ENCODE measurements at places on chromosomes 6 and 20.

GRCh38 chr6:42961020-42961470 lies 491 bp downstream of the GNMT start:
- no peak for DNase-seq

DNA sequence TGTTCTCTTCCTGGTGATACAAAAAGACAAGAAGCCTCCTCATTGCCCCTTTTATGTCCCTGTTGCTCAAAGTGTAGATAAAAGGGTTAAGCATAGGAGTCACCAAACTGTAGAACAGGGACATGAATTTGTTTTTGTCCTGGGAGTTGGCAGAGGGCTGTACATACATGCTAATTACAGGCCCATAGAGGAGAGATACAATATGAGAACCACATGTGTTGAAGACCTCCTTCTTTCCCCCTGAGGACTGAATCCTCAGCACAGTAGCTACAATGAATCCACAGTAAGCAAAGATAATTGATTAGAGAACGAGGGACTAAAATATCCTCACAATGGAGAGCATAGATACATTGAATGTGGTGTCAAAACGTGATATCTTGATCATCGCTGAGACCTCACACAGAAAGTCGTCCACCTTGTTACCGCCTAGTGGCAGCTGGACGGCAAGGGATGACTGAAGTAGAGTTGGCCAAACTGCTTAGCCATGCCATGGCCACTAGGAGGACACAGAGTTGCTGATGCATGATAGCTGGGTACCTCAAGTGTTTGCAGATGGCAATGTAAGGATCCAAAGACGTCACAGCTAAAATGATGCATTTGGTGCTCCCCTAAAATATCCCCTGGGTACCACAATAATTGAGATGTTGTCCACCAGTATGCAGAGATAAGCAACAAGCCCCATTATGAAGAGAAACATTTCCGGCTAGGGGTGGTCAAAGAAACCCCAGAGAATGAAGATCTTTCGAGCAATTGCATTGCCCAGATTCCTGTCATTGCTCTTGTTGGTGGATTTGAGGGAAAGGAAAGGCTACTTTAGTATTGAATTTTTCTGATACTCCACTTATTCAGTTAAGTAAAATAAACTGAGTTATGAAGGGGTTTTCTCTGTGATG lies 15.0 kb downstream of the OR2B3 start:
- peak; percentile 2 for DNase-seq

- no peak for DNase-seq
Measured at GRCh38 chr6:79810871-79811270, 136.5 kb downstream of the ELOVL4 start.

DNA sequence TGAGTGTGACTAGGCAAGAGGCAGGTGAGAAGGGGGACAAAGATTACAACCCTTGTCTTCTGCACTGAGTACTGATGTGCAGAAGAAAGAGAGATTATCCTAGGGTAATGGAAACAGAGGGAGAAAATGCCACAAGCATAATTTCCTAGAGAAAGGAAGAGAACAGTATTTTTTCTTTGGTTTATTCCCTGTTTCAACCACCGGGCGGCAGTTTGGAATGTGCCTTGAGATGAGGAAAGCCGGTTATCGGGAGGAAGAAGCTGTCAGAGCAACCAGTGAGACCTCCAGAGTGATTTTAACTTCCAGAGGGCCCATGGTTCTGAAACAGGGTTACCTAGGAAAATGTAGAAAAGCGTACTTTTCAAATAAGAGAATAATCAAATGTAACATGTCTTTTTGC lies 121.4 kb downstream of the REV3L start:
- DNase-seq: no peak

DNA sequence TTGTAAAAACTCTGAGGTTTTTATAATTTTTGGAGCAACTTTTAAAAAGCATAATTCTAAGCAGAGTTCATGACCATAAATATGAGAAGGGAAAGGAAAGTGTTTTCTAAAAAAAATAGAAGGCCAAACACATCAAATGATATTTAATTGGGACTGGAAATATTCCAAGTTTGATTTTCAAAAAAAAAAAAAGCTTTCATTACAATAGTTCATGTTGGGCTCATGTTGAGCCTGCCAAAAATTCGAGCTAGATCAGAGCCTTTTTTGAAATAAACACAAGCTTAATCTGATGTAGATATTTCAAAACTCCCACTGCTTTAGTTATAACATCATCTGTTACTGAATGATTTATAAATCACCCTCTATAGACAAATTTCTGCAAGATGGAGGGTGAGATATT lies 163.4 kb upstream of the DEFB112 start:
- DNase-seq: no peak

- DNase-seq: no peak
Measured at GRCh38 chr6:109076377-109076776, 18.3 kb downstream of the SESN1 start.

- DNase-seq: no peak
Measured at GRCh38 chr6:88869263-88870020, 94.0 kb downstream of the RNGTT start.

GRCh38 chr6:35449287-35449881 lies 2.8 kb upstream of the FANCE start:
- DNase-seq: no peak

- peak; percentile 17 for DNase-seq
Measured at GRCh38 chr20:22684072-22684762, 99.8 kb upstream of the FOXA2 start.

GRCh38 chr20:50911716-50912115 lies 19.5 kb downstream of the ADNP start:
- no peak for DNase-seq

DNA sequence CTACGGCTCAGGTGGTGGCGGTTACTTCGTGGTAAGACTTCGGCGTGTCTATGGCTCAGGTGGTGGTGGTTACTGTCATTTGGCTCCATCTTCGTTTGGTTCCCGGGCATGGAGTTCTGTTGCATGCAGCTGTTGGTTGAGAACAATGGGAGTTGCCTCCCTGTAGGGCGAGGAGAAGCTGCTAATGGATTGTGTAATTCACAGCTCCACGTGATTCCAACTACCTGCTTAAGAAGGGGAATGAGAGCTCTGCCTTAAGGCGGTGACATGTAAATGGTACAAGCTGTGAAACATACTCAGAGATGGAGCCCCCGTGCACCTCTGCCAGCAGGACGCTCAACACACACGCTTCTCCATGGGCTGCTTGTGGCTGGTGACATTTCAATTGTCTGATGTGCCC lies 12.4 kb upstream of the DACT2 start:
- DNase-seq: no peak

DNA sequence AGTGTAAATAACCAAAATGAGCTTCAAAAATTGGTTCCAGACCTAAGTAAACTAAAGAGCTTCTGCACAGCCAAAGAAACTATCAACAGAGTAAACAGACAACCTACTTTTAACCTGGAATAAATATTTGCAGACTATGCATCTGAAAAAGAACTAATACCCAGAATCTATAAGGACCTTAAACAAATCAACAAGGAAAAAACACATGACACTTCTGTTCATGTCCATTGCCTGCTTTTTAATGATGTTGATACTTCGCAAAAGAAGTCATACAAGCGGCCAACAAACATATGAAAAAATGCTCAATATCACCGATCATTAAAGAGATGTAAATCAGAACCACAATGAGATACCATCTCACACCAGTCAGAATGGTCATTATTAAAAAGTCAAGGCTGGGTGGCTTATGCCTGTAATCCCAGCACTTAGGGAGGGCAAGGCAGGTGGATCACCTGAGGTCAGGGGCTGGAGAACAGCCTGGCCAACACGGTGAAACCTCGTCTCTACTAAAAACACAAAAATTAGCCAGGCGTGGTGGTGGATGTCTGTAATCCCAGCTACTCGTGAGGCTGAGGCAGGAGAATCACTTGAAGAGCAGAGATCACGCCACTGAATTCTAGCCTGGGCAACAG lies 42.5 kb upstream of the DST start:
- DNase-seq: no peak

- DNase-seq: no peak
Measured at GRCh38 chr6:169589699-169590257, 112.1 kb downstream of the WDR27 start.

- DNase-seq: no peak
Measured at GRCh38 chr6:99022039-99022609, 74.4 kb upstream of the FBXL4 start.

GRCh38 chr20:35305682-35306556 lies 13.7 kb upstream of the FAM83C start:
- DNase-seq: peak; percentile 76

DNA sequence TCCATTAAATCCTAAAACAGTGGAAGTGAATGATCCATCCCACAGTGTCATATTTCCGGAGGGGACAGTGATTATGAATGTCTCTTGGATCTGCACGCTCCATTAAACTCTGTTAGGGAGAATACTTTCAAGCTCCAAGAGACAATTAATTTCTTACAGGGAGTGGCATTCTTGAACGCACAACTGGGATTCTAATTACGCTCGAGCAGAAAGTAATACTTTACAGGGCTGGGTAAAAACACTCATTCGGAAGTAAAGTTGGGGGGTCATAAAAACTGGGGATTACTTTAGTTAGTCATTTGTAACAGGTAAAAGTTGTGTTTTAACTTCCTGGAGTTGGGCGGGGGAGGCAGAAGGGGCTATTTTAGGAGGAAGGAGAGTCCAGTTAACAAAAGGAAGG lies 151.8 kb downstream of the ZFP64 start:
- no peak for DNase-seq

DNA sequence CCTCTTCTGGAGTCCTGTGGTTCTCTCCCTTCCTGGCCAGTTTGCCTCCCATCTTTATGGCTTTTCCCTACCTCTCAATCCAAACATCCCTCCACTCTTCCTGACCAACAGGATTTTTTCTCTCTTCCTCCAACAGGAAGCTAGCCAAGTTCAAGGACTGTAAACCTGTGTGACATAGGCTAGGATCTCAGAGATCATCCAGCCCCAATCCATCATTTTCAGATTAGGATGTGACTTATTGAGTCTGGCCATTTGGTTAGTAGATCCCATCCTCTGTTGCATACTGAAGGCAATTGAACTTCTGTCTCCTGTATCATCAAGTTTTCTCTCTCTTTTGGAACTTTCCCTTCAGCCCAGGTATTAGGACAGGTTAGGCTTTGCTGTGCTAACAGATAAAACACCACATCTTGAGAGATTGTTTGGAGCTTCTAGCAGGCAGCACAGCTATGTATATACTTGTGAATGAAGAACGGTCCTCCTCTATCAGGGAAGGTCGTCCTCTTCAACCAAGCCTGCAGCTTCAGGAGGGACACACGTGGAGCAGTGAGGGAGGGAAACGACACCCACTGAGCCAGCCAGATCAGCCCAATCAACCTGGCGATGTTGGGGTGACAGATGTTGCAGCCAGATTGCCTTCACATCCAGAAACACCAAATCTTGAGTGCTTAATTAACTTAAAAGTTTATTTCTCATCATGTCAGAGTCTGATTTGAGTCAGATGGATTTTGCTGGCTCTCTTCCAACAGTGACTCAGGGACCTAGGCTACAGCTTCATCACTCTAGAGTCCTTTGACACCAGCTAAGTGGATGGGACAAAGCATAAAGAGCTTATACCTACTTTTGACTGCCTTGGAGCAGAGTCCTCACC lies 106.8 kb downstream of the GJA10 start:
- DNase-seq: no peak

DNA sequence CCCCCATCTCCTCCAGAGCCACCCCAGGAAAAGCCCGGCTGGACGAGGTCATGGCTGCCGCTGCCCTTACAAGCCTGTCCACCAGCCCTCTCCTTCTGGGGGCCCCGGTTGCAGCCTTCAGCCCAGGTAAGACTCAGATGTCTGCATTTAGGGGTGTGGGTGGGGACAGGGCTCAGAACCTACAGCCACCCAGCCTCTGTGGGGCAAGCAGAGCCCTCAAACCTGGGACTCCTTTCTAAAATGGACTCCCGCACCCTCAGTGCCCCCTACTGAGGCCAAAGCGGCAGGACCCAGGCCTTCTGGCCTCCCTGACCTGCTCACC lies 1.7 kb downstream of the SLC2A4RG start:
- no peak for DNase-seq

DNA sequence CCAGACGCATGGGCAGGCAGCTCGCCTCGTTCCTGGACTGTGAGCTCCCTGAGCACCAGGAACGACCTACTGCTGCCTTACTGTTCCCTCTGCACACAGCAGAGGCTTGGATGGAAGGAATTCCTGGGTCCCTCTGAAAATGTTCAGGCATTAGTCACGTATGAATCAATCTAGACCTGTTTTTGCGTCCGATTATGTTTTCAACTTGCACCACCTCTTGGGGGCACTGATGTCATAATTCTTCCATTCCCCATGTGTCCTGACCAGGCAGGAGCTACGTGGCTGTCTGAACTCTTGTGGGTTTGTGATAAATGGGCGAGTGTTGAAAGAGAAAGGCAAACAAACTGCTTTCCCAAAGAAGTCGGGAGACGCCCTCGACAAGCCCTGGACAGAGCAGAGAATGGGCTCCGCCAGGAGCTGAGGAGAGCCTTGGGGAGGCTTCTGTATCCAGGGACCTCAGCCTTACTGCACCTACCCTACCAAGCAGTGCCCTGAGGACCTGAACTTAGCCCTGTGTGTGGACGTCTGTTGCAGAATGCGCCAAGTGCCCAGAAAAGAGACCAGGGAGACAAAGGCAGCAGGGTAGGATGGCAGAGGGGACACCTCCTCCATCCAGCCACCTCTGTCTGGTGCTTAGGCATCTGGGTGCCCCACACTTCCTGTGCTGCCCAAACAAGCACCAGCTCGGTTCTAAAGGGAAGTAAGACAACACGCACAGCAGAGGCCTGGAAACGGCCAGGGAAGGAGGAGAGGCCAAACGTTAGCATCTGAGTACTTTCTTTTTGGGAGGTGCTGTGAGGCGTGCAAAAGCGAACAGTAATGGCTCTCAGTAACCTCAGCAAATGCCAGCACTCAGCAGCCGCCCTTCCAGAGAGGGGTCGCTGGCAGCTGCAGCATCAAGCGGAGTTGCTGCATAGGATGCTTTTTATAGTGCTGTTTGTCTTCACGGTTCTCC lies 124.2 kb downstream of the LY86 start:
- no peak for DNase-seq

DNA sequence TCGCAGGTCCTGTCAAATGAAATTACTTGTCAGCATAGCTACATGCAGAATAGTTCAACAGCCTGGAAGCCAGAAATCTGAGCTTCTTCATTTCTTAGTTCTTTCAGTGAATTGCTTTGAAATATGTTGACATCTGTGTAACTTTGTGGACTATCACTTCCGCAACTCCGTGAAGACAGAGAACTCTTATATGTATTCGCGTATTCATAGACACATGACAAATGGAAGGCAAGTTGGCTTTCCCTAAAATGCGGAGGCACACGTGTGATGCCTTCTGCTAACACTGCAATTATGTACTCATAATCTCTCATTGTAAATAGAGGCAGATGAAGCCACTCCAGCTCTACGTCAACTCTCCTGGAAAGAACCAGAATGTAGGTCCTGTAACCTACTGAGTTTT lies 701.5 kb downstream of the PRKN start:
- no peak for DNase-seq

DNA sequence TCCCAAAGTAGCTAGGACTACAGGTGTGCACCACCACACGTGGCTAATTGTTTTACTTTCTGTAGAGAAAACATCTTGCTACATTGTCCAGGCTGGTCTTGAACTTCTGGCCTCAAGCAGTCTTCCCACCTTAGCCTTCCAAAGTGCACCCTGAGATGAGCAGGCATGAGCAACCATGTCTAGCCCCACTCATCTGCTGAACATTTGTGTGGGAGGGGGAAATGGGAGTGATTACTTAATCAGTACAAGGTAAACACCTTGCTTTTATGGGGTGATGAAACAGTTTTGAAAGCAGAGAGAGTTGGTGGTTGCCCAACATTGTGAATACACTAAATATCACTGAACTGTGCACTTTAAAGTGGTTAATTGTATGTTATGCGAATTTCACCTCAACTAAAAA lies 5.3 kb downstream of the APMAP start:
- DNase-seq: no peak
